ENCODE measurements at places on chromosomes 13 and 19.

DNA sequence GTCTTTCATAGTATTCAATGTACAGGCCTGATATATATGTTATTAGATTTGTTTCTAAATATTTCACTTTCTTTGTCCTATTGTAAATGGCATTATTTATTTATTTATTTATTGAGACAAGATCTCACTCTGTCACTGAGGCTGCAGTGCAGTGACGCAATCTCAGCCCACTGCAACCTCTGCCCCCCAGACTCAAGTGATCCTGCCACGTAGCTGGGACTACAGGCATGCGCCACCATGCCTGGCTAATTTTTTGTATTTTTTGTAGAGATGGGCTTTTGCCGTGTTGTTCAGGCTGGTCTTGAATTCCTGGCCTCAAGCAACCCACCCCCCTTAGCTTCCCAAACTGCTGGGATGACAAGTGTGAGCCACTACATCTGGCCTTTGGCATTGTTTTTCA is 5.4 kb upstream of the GAS6 start:
- DNase-seq, result no peak

DNA sequence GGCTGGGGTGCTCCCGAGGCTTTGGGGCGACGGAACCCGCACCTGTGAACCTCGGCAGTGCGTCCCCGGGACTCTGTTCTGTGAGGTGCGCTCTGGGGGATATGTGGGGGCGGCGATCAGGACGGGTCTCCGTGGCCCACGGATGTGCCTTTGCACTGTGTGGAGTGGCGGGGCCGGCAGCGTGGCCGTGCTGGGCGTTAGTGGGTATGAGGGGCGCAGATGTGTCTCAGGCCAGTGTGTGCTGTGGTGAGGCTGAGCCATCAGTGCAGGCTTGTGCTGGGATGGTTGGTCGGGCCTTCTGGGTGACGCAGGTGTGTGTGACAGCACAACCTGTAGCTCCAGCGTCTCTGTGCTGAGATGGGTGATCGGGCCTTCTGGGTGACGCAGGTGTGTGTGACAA is 16.9 kb downstream of the ZNF331 start:
- DNase-seq, result no peak

DNA sequence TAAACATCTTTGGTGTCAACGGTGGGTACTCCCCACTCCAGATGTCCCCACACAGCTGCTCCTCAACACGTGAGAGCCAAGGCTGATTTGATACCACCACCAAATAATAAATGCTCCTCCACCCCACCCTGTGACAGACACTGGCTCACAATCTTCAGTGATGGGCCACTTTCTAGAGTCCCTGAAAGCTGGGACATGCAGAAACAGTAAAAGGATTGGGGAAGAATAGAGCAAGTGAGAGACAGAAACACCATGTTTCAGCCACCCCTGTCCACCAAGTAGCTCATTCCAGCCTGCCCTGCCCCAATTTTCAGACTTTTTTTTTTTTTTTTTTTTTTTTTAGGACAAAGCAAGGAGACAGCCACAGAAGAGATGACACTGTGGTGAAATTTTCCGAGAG is 1.6 kb downstream of the SLC46A3 start:
- no peak for DNase-seq

DNA sequence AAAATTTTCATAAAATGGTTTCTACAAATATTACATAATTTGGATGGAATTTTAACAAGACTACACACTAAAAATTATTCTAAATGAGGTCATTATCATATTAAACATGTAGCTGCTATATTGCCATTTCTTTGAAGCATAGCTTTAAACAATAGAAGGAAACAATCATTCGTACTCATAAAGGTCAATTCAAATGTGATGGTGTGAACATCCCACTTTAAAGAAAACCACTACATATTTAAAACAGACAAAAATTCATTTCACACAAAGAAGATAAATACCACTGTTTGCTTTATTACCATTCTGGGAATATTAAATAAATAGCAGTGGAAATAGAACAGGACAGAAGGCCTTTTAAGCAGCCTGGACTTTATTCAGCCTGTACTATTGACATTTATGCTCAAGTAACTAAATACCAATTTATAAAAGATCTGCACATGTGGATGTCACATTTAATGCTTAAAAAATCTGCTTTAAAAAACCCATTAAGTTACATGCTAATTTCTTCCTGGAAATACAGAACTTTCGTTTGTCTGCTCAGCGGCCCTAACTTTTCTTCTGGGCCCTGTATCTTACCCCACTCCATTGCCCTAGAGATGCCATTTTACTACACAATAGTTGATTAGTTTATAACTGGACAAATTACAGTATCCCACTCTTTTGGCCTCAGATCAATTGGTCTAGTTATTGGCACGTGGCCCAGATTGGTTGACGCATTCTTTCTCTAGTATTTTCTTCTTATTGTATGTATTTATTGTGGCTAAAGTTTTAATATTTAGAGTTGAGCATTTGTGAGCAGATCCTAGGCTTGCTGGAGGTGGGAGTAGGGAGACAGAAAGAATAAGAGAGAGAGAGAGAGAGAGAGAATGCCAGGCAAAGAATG is 215.1 kb upstream of the SPRY2 start:
- DNase-seq, result no peak

DNA sequence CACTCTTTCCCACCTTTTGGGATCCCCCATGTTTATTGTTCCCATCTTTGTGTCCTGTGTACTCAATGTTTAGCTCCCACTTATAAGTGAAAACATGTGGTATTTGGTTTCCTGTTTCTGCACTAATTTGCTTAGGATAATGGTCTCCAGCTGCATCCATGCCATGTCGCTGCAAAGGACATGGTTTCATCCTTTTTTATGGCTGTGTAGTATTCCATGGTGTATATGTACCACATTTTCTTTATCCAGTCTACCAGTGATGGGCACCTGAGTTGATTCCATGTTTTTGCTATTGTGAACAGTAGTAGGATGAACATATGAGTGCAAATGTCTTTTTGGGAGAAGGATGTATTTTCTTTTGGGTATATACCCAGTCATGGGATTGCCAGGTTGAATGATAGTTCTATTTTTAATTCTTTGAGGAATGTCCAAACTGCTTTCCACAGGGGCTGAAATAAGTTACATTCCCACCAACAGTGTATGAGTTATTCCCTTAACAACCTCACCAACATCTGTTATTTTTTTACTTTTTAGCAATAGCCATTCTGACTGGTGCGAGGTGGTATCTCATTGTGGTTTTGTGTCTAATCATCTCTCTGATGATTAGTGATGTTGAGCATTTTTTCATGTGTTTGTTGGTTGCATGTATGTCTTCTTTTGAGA is 55.7 kb upstream of the MEDAG start:
- no peak for DNase-seq
